NCI-H187 treated with DMSO at 0.1 percent for 48 hours (cell line): ENCODE measurements at places on chromosomes 11 and 22.

- no peak for DNase-seq
Measured at GRCh38 chr11:73521621-73522020, 76.3 kb downstream of the FAM168A start.

DNA sequence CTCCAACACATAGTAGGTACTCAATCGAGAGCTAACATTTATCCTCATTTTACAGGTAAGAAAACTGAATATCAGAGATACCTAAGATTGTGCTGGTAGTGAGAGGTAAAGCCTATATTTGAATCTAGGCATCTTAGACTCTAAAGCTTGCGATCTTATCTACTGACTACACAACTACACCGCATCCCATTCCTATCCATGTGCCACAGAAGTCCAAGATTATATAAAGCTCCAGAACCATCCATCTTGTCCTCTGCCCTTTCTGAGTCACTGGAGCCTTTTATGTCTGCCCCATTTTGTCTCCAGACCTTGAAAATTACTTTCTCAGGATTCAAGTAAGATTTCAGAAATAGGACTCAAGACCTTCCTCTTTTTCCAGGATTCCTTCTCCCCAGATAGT is 84.4 kb downstream of the OR5AK2 start:
- no peak for DNase-seq

- no peak for DNase-seq
Measured at GRCh38 chr11:88886796-88887195, 179.0 kb downstream of the GRM5 start.

GRCh38 chr11:34475656-34476055 is 36.9 kb downstream of the CAT start:
- no peak for DNase-seq

DNA sequence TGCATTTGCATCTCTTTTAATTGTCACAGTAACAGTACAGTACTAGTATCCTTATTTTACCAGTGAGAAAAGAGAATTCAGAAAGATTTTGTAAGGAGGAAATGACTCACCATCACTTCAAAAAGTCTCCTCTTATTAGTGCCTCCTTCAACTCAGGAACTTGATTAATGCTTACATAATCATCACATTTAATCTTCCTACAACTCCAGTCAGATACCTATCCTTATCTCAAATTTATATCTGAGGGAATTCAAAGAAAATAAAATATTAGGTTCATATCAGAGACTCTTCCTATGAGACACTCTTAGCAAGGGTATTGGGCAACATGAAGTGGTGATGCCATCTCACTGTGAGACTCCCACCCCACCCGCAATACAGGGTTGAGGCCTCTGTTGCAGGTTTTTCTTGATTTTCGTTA is 26.1 kb upstream of the CTSC start:
- DNase-seq, result no peak

GRCh38 chr11:13362596-13363109 is 85.1 kb downstream of the BMAL1 start:
- DNase-seq, result no peak

DNA sequence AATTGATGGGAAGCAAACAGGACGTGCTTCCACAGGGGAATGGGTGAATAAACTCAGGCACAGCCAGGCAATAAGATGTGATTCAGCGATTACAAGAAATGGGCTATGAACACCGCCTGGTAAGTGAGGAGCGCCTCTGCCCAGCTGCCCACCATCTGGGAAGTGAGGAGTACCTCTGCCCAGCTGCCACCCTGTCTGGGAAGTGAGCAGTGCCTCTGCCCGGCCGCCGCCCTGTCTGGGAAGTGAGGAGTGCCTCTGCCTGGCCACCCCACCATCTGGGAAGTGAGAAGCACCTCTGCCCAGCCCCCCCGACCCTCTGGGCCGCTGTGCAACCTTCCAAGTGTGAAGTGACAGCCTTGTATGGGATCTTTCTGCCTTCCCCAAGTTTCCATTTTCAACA is 73.2 kb upstream of the PRR5 start:
- no peak for DNase-seq

DNA sequence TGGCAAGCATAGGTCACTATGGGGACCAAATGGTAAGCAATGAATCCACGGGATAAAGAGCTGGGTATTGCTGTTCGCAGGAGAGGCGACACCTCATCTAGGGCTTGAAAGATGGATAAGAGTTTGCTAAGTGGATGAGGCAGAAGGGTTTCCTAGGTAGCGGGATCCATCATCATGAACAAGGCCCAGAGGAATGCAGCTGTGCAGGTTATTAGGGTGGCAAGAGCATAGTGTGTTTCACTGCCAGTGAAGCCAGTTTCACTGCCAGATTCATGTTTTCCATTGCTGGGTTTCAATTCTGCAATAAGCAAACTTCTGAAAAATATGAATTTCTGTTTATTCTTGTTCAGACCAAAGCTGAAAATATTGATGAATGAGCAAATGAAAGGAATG is 27.2 kb downstream of the WEE1 start:
- no peak for DNase-seq

- no peak for DNase-seq
Measured at GRCh38 chr11:65442842-65443331, 20.3 kb downstream of the NEAT1 start.

DNA sequence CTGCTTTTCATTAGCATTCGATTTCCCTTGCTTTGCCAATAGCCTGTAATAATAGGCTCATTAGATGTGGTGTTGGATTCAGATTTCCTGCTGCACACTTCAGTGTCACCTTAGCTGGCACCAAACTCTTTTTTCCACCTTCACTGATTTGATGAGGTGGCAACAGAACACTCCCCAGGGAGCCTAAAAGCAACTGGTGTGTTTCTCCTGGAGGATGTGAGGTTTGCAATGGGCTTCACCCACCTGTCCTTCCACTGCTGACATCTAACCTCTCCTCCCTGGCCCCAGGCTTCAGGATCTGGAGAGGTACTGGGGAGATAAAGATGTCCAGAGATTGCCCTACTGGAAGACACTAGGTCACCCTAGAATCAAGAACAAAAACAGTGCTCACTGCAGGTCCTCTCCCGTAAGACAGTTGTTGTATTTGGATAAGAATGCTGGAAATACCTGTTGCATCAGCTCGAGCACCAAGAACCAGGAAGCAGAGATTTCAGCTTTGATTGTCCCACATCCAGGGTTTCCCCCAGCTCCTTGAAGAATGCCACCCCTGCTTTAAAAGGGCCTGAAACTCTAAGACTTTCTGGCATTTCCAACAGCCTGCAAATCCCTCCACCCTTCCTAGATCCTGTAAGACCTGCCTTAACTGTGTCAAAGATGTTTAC is 96.9 kb downstream of the SLC1A2 start:
- no peak for DNase-seq

GRCh38 chr11:104772806-104773241 is 125.4 kb downstream of the CASP12 start:
- no peak for DNase-seq

GRCh38 chr11:96284917-96285316 is 58.1 kb downstream of the MAML2 start:
- DNase-seq, result no peak

GRCh38 chr22:36332623-36333332 is 55.0 kb downstream of the MYH9 start:
- no peak for DNase-seq

- peak; percentile 42 for DNase-seq
Measured at GRCh38 chr11:66045177-66045639, 3.8 kb downstream of the GAL3ST3 start.

DNA sequence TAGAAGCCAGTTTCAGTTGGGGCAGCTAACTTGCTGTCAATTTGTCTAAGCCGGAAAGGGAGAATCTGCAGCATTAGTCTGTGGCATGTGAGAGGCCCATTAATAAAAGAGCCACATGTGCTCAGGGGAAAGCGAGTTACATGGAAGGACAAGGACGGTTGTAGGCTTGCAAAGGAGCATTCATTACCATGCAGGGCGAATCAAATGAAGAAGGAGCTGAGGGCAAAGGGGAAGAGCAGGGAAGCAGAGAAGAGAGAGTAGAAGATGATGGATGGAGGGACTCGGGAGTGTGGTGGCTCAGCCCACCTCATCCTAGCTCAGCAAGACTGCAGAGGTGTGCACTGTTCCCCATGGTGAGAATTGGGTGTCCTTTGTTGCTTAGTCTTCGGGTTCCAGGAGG is 152.7 kb upstream of the TBCEL start:
- no peak for DNase-seq

DNA sequence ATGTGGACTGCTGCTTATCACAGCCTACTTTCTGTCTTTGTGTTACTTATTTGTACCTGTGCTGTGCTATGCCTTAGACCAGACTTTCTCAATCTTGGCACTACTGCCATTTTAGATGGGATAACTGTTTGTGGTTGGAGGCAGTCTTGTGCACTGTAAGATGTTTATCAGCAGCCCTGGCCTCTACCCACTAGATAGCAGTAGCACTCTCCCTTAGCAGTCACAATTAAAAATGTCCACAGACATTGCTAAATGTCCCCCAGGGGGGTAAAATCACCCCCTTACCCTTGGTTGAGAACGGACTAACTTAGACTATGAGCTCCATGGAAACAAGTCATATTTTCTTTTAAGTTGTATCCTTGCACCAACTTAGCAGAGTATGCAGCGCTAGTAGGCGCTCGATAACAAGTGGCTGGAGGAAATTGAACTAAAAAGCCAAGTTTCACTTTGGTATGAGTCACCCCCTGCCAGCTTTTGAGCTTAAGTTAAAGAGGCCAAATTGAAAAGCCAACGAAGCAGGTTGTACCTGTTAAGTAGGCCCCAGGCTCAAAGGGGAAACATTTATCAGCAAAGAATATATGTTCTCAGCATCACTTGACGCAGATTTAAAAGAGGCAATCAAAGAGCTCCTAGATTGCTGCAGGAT is 304.8 kb upstream of the SORL1-AS1 start:
- no peak for DNase-seq

- DNase-seq, result no peak
Measured at GRCh38 chr11:104320956-104321355, 157.0 kb upstream of the PDGFD start.

GRCh38 chr11:126159719-126160344 is 51.6 kb downstream of the RPUSD4 start:
- no peak for DNase-seq

DNA sequence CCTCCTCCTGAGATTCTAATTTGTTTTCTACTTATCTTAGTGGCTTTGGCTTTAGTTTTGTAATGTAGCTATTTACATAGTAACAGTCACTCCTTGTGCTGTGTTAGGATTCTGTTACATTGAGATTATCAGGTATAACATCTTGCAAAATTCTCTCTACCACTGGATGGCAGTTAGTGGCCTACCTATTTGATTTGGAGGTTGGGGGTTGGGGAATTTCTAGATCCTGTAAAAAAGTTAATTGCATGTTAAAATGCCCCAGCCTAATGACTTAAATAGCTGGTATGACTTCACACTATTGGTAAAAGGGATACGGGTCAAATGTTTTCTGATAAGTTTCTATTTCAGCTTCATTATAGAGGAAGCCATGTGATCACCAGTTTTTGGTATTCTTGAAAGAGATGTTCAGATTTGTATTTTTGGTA is 2.8 kb downstream of the GRK3 start:
- DNase-seq, result no peak

- no peak for DNase-seq
Measured at GRCh38 chr11:121563003-121563402, 110.2 kb upstream of the SORL1-AS1 start.

GRCh38 chr11:123601136-123601535 is 53.3 kb downstream of the SCN3B start:
- DNase-seq, result no peak

GRCh38 chr11:35606206-35606605 is 12.1 kb upstream of the FJX1 start:
- DNase-seq, result no peak

DNA sequence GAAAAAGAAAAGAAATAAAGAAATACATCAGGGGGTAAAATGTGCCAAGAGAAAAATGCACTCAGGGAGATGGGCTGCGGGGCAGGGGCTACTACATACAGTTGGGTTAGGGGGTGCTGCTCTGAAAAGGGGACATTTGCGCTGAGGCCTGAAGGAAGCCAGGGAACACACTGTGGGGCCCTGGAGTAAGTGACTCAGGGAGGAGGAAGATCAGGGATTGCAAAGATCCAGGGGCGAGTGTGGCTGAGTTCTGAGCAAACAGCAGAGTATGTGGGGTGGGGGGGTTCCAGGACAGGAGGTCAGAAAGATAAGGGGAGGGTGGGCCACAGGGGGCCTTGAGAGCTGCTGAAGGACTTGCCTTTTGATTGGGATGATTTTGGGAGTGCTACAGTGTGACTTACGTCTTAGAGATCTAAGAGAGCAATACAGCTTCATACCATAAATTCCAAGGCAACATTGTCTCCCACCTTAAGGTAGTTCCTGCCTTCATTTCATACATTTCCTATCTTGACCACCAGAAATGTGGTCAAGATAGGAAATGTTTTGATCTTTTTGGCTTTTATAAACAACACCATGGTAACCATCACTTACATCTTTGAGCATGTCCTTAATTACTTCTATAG is 5.8 kb downstream of the A4GALT start:
- DNase-seq, result no peak

GRCh38 chr11:102306817-102307726 is 10.2 kb upstream of the BIRC3 start:
- DNase-seq, result no peak

- no peak for DNase-seq
Measured at GRCh38 chr11:14577835-14578529, 57.8 kb upstream of the PSMA1 start.
